ENCODE measurements at places on chromosomes 5 and 9. TPM values are rescaled to one million over a fixed set of nuclear protein-coding genes. Genes with fewer than 3 reads are reported as not detected.

- no peaks in the 10 kb centered on the region for H3K27me3 ChIP-seq
- no peaks in the 10 kb centered on the region for H3K36me3 ChIP-seq
- H3K4me1 ChIP-seq: no peaks in the 10 kb centered on the region
- H3K4me3 ChIP-seq: no peak overlapping the region
Observed at GRCh38 chr5:2192496-2192895, 309.8 kb upstream of the IRX4 start.

DNA sequence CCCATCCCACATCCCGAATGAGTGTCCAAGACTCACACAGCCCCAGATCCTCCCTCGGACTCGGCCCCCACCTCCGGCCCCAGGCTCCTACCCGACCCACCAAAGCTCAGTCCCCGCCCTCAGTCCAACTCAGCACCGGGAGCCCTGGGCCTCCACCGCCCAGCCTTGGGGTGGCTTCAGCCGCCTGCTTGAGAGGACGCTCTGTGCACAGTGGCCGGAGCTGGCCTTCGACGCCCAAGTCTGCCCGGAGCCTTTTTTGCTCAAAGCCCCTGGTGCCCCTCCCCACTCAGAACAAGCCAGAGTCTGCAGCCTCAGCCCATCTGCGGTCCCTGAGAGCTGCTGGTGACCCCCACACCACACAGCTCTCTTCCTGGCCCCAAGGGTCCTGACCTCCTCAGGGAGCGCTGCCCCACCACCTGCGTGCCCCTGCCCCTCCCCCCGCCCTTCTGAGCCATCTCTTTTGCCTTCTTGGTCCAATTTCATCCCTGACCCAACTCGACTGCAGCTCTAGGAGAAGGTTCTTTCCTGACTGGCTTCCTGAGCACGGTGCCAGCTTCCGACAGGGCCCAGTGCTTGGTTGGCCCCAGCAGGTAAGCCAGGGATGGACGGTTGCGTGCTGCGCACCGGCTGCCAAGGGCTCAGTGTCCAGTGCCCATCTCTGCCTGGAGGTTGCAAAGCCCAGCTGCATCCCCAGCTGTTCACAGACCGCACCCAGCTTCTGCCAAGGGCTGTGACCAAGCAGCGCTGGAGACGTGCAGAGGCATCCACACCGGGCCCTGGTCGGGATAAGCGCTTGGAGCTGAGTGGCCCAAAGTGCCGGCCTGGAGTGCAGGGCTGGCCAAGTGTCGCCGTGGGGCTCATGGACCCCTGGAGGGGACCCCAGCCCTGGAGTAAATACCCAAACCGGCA, 27.7 kb upstream of the NSMF start:
- DNase-seq: no peak
- H3K27ac ChIP-seq: no peak overlapping the region
- no peaks in the 10 kb centered on the region for H3K4me1 ChIP-seq
- no peaks in the 10 kb centered on the region for H3K27me3 ChIP-seq
- no peak overlapping the region for H3K4me3 ChIP-seq

GRCh38 chr5:128341056-128341455, 197.0 kb downstream of the FBN2 start:
- H3K4me3 ChIP-seq: no peak overlapping the region
- DNase-seq: no peak
- no peaks in the 10 kb centered on the region for H3K36me3 ChIP-seq
- no peaks in the 10 kb centered on the region for H3K4me1 ChIP-seq

DNA sequence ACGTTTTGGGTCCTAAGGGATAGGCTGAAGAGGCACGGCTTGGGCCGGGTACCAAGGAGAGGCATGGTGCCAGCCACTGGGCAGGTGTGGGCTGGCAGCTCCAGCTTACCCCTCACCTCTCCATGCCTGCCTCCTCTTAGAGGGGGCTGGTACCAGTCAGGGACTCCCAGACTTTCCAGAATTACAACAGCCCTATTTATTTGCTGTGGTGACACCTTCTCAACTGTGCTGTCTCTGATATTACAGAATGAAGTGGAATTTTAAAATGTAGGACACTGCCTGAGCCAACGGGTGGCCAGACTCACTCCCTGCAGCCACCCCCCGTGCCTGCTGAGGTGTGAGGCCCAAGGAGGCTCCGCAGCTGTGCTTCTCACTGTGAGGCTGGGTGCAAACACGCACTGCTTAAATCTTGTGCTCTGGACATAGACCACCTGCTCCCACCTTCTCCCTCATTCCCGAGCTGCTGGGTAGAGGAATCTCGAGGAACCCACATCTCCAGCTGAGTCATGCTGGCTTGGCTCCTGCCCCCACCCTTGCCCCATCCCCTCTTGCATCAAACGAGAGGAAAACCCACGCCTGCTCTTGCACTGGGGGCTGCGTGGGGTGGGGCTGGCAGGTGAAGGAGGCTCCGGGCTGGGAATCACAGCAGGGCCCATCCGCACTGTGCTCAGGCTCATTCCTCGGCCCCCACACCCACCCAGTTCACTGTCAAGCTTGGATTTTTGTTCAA, 47.9 kb downstream of the PRRT1B start:
- peaks cover 3% of the 10 kb centered on the region for H3K36me3 ChIP-seq
- H3K4me3 ChIP-seq: no peak overlapping the region

- H3K4me1 ChIP-seq: peaks cover 31% of the 10 kb centered on the region
- no peak overlapping the region for H3K27ac ChIP-seq
- H3K4me3 ChIP-seq: no peak overlapping the region
- H3K36me3 ChIP-seq: no peaks in the 10 kb centered on the region
Observed at GRCh38 chr5:157915638-157916037, 56.7 kb upstream of the CLINT1 start.

GRCh38 chr5:1103093-1103492, 8.8 kb downstream of the SLC12A7 start:
- H3K27ac ChIP-seq: no peak overlapping the region
- H3K4me1 ChIP-seq: peaks cover 36% of the 10 kb centered on the region
- no peaks in the 10 kb centered on the region for H3K36me3 ChIP-seq
- H3K27me3 ChIP-seq: no peaks in the 10 kb centered on the region

GRCh38 chr9:133135146-133135745, 14.2 kb upstream of the RALGDS start:
- no peak for DNase-seq
- no peaks in the 10 kb centered on the region for H3K27me3 ChIP-seq
- no peak overlapping the region for H3K4me3 ChIP-seq

DNA sequence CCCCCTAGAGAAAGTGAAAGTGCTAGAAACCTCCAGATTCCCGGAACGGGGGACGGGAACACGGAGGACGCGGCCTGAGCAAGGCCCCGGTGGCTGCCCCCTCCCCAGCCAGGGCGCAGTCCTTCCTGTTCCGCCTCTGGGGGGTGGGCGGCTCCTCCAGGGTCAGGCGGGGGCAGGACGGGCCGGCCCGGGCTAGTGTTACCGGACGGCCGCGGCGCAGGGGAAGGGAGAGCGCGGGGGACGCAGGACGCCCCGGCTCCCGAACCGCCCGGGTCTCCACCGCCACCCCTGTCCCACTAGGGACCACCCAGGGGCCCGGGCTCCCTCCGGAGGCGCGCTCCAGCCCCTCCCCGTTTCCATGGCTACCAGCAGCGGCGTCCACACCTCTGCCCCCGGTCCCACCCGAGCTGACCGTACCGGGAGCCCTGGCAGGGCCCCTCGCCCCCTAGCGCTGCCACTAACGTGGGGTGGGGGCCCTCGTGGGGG, 579 bp downstream of the SLC12A7 start:
- H3K27me3 ChIP-seq: no peaks in the 10 kb centered on the region
- H3K4me3 ChIP-seq: peak overlapping the region; percentile 85
- H3K27ac ChIP-seq: peak overlapping the region; percentile 72
- peak; percentile 68 for DNase-seq
- peaks cover 32% of the 10 kb centered on the region for H3K4me1 ChIP-seq

- no peak for DNase-seq
- no peaks in the 10 kb centered on the region for H3K36me3 ChIP-seq
- H3K4me1 ChIP-seq: no peaks in the 10 kb centered on the region
- H3K27ac ChIP-seq: no peak overlapping the region
- no peak overlapping the region for H3K4me3 ChIP-seq
Observed at GRCh38 chr5:58804291-58804690, 221.4 kb downstream of the RAB3C start.

- H3K27ac ChIP-seq: no peak overlapping the region
- no peak for DNase-seq
- no peaks in the 10 kb centered on the region for H3K36me3 ChIP-seq
Observed at GRCh38 chr5:4780633-4781032, 359.5 kb upstream of the ADAMTS16 start.

DNA sequence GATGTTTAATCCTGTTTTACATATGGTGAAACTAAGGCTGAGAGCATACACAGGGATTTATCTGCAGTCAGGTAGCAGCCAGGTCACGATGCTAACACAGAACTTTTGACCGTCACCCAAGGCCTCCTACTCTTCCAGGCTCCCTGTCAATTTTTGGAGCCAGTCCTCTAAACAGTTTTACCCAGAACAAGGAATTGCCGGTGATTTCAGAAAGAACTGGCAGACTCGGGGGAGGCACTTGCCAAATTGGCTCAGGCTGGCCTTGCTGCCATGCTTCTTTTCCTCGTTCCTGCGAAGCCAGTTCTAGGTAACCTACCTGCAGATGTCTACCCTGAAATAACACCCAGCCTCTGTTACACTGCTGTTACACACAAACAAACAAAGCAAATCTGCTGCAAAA, 21.2 kb downstream of the GRIA1 start:
- no peak for DNase-seq
- H3K27me3 ChIP-seq: no peaks in the 10 kb centered on the region
- no peak overlapping the region for H3K4me3 ChIP-seq
- H3K36me3 ChIP-seq: no peaks in the 10 kb centered on the region
- H3K27ac ChIP-seq: no peak overlapping the region
- H3K4me1 ChIP-seq: no peaks in the 10 kb centered on the region

GRCh38 chr5:173664154-173664526, 47.7 kb upstream of the BOD1 start:
- no peak for DNase-seq
- H3K4me1 ChIP-seq: peaks cover 12% of the 10 kb centered on the region
- no peak overlapping the region for H3K4me3 ChIP-seq
- no peaks in the 10 kb centered on the region for H3K36me3 ChIP-seq
- H3K27ac ChIP-seq: no peak overlapping the region

- no peak for DNase-seq
- no peaks in the 10 kb centered on the region for H3K4me1 ChIP-seq
- H3K27ac ChIP-seq: no peak overlapping the region
- H3K27me3 ChIP-seq: no peaks in the 10 kb centered on the region
- H3K4me3 ChIP-seq: no peak overlapping the region
Observed at GRCh38 chr5:39064450-39064849, 9.7 kb downstream of the RICTOR start.

DNA sequence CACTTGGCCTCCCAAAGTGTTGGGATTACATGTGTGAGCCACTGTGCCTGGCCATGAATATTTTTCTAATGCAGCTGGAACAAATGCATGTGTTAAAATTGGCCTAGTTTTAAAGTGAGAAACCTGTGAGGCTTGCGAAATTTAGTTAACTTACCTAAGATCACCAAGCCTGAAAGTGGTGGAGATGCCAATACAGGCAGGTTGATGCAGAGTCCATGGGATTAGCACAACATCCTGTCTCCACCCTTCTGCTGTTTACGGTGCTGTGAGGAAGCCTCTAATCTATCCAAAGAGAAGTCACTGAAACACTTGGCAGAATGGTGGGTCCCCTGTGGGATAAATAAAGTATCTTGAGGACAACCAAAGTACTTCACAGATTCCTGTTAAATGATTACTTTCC, 98.2 kb downstream of the PCSK5 start:
- H3K36me3 ChIP-seq: no peaks in the 10 kb centered on the region
- no peak for DNase-seq
- H3K4me3 ChIP-seq: no peak overlapping the region
- H3K4me1 ChIP-seq: no peaks in the 10 kb centered on the region

DNA sequence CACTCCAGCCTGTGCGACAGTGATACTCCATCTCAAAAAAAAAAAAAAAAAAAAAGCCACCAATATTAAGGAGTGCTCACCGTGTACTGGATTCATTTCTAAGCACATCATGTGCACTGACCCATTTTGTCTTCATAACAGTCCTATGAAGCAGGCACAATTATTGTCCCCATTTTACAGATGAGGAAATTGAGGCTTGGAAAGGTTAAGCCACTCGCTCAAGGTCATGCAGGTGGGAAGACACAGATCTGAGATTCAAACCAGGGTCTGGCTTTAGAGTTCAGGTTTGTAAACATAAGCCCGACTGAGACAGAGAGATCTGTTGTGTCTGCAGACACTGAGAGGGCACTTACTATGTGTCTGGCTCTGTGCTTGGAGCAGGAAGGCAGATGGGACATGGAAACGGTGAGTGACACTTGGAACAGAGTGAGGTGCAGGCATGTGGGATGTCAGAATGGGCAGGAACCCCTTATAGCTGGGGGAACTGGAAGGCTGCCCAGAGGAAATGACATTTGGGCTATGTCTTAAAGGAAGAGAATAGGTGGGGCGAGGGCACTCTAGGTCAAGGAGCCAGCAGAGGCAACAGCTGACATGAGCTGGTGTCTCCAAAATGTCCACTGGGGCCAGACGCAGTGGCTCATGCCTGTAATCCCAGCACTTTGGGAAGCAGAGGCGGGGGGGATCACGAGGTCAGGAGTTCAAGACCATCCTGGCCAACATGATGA, 69.9 kb downstream of the STK10 start:
- no peaks in the 10 kb centered on the region for H3K4me1 ChIP-seq
- DNase-seq: no peak
- no peaks in the 10 kb centered on the region for H3K27me3 ChIP-seq
- H3K27ac ChIP-seq: no peak overlapping the region
- H3K4me3 ChIP-seq: no peak overlapping the region

DNA sequence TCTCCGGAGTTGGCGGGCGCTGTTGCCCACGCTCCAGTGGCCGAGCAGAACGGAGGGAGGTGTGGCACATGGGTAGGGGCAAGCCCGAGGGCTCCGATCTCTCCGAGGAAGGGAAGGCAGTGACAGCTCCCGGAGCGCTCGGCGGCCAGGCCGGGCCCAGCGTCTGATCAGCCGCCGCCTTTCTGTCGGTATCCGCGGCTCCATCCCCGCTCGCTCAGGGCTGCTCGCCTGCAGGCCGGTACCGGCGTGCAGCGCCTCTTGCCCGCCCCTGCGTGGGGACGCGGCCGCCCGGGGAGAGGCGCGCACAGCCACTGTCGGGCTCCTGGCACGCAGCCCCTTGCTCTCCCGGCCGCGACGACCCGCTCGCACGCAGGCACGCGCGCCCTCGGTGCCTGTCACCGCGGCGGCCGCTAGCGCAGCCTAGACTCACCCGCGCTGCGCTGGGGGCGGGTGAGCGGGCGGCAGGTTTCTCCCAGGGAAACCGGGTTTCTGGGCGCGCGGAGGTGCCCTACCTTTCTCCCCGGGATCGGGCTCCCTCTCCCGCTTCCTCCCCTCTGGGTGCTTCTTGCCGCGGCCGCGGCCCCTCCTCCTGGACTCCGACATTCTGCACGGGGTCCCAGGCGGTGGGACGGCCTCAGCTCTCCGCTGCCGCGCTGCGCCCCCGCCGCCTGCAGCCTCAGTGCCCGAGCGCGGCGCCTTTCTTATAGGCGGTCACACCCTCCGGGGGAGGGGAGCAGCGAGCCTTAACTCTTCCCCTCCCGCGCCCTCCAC, 108.4 kb downstream of the PSD2 start:
- H3K27me3 ChIP-seq: peaks cover 7% of the 10 kb centered on the region
- no peak for DNase-seq
- H3K36me3 ChIP-seq: no peaks in the 10 kb centered on the region
- no peak overlapping the region for H3K27ac ChIP-seq
- peaks cover 25% of the 10 kb centered on the region for H3K4me1 ChIP-seq
- peak overlapping the region; percentile 37 for H3K4me3 ChIP-seq

GRCh38 chr5:168165221-168165914, 126.1 kb upstream of the WWC1 start:
- H3K27me3 ChIP-seq: no peaks in the 10 kb centered on the region
- H3K4me1 ChIP-seq: no peaks in the 10 kb centered on the region
- no peak for DNase-seq
- H3K27ac ChIP-seq: no peak overlapping the region
- no peak overlapping the region for H3K4me3 ChIP-seq

Gene CYLC2
- total RNA-seq: not detected

Gene GAS1
- 1.4 TPM for total RNA-seq

Gene CFAP90
- total RNA-seq: 0.29 TPM

Gene LRRC19
- total RNA-seq: not detected

Gene ENTPD8
- 8.5 TPM for total RNA-seq

Gene DAB2
- 133 TPM for total RNA-seq

Gene ARSI
- 0.65 TPM for total RNA-seq

Measured in Caco-2 (cell line).